Left forelimb (tissue), 1 donor: ENCODE measurements at places on chromosomes 16 and 17.

- DNase-seq, result no peak
Measured at GRCh38 chr16:66856801-66857200, 12.6 kb downstream of the CA7 start.

GRCh38 chr16:50814541-50814940 lies 72.7 kb downstream of the CYLD start:
- DNase-seq, result no peak

- no peak for DNase-seq
Measured at GRCh38 chr17:74282587-74283370, 8.7 kb downstream of the DNAI2 start.

GRCh38 chr17:35132816-35133550 lies 9.1 kb downstream of the NLE1 start:
- no peak for DNase-seq

GRCh38 chr17:72515291-72516065 lies 394.7 kb downstream of the SOX9 start:
- no peak for DNase-seq

- DNase-seq, result no peak
Measured at GRCh38 chr17:78335209-78335608, 24.7 kb downstream of the SOCS3 start.

DNA sequence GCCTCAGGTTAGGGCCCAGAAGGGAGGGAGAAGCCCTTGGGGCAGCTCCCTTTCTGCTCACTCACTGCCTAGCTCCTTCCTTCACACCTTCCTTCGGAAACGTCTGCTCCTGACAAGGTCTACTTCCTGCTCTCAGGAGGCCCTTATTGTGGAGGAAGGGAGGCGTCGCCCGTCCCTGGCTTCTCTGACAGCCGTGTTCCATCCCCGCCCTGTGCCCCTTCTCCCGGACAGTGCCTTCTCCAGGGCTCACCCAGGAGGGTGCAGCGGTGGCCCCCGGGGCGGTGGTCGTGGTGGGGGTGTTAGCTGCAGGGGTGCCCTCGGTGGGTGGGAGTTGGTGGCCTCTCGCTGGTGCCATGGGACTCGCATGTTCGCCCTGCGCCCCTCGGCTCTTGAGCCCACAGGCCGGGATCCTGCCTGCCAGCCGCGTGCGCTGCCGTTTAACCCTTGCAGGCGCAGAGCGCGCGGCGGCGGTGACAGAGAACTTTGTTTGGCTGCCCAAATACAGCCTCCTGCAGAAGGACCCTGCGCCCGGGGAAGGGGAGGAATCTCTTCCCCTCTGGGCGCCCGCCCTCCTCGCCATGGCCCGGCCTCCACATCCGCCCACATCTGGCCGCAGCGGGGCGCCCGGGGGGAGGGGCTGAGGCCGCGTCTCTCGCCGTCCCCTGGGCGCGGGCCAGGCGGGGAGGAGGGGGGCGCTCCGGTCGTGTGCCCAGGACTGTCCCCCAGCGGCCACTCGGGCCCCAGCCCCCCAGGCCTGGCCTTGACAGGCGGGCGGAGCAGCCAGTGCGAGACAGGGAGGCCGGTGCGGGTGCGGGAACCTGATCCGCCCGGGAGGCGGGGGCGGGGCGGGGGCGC lies 231.9 kb downstream of the SEC14L1 start:
- DNase-seq, result peak; percentile 95

- no peak for DNase-seq
Measured at GRCh38 chr17:28029044-28029443, 13.4 kb upstream of the NLK start.

- no peak for DNase-seq
Measured at GRCh38 chr17:80513892-80514291, 30.7 kb upstream of the RPTOR start.

- no peak for DNase-seq
Measured at GRCh38 chr17:36059406-36059805, 4.7 kb upstream of the CCL18 start.

DNA sequence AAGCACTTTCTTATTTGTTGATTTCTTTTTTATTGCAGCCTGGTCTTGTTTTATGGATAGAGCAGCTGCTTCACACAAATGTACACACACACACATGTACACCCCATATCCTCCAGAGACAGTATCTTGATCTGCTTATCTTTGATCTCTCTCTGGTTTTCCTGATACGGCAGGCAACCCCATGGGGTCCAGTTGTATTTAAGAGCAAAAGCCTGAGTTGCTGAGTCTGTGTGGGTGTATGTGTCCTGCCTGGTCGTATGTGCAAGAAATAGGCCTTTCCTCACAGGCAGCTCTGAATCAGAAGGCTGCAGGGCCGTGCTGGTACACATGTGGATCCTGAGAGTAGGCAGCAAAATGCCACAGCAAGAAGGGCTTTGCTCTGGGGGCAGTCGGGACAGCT lies 14.6 kb upstream of the LGALS9 start:
- no peak for DNase-seq

DNA sequence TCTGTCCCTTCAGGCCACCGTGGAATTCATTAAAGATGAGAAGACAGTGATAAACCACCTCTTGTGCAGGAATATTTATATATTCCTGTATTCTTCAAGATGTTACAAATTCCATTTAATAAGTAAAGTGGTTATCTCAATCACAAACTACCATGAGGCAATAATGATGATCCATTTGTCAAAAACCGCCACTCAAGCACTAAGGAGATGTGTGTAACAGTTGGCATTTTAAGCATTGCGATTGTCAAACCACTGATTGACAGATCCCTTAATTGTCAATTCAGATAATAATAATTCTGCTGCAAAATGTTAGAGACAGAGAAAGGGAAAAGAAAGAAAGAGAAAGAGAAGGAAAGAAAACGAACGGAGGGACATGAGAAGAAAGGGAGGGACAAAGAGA lies 476.1 kb upstream of the RBFOX1 start:
- DNase-seq, result no peak

DNA sequence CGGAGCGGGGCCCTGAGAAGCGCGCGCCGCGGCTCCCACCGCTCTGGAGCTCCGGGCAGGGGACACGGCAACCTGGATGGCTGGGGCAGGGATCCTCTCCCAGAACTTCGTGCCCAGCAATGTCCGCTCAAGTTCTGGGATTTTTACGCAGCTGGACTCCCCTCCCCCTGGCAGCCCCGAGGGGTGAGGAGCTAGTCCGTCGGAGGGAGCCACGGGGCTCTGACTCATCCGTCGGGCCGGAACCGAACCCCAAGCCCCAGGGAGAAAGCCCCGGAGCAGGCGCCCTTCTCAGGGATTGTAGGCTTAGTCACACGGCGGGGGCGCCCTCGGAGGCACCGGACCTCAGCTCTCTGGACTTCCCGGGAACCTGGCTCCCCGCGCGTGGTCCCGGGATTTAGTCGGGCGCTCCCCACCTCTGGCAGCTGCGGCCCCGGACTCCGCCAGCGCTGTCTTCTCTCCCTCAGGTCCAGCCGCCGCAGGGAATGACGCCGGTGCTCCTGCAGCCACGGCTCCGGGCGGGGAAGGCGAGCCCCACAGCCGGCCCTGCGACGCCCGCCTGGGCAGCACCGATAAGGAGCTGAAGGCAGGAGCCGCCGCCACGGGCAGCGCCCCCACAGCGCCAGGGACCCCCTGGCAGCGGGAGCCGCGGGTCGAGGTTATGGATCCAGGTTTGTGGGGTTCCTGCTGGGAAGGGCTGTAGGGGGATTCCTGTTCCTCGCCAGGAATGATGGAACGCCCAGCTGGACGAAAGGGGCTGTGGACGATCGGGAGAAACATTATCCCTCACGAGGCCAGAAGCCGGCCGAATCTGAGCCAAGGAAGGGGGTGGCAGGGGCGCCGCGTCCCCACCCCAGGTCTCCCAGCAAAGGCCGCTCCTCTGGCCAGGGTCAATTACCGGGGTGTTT lies 830 bp downstream of the SPHK1 start:
- DNase-seq, result no peak

DNA sequence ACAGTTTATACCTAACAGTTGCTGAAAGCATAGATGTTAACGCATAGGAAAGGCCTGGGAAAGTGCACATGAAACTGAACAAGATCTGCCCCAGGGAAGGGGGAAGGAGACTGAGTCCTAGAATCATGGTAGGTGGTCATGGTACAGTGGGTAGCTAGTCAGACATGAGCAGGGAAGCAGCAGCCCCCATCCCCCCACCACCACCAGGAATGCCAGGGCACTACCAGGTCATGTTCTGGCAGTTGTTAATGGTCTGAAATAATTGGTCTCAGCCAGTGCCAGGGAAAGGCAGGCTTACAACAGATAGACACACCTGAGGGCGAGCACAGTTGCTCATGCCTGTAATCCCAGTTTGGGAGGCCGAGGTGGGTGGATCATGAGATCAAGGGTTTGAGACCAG lies 185.2 kb downstream of the CPPED1 start:
- no peak for DNase-seq

DNA sequence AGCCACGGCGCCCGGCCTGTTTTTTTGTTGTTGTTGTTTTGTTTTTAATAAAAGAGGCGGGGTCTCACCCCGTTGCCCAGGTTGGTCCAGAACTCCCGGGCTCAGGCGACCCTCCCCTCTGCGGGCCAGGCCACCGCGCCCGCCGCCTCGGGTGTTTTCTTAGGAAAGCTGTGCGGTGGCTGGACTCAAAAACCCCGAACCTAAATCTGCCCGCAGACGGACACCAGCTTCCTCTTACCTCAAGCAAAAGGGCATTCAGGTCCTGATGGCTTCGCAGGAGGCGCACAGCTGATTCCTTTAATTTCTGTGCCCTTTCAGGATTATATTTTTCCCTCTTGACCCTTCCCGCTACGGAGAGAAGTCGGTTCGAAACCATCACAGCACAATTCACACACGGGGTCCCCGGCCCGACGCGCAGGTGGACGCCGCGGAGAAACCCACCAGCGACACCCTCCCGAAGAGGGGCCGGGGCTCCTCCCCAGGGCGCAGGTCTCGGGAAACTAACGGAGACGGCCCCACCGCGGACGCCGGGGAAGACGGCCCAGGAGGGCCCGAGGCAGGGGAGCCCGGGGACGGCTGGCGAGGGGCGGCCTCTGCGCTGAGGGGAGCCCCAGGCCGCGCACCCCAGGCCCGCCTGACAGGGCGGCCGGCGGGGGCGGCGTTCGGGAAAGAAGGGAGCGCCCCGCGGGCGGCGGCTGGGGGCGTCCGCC lies 653 bp downstream of the FANCA start:
- no peak for DNase-seq

DNA sequence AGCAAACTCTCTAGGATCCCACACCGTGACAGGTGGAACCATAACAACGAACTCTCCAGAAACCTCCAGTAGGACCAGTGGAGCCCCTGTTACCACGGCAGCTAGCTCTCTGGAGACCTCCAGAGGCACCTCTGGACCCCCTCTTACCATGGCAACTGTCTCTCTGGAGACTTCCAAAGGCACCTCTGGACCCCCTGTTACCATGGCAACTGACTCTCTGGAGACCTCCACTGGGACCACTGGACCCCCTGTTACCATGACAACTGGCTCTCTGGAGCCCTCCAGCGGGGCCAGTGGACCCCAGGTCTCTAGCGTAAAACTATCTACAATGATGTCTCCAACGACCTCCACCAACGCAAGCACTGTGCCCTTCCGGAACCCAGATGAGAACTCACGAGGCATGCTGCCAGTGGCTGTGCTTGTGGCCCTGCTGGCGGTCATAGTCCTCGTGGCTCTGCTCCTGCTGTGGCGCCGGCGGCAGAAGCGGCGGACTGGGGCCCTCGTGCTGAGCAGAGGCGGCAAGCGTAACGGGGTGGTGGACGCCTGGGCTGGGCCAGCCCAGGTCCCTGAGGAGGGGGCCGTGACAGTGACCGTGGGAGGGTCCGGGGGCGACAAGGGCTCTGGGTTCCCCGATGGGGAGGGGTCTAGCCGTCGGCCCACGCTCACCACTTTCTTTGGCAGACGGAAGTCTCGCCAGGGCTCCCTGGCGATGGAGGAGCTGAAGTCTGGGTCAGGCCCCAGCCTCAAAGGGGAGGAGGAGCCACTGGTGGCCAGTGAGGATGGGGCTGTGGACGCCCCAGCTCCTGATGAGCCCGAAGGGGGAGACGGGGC lies 1.3 kb downstream of the SPN start:
- no peak for DNase-seq

GRCh38 chr17:35725802-35726126 lies 5.7 kb upstream of the RASL10B start:
- no peak for DNase-seq

GRCh38 chr16:84425696-84426095 lies 57.4 kb downstream of the ATP2C2 start:
- DNase-seq, result no peak

GRCh38 chr17:64572682-64573154 lies 65.9 kb downstream of the CEP95 start:
- DNase-seq, result no peak

DNA sequence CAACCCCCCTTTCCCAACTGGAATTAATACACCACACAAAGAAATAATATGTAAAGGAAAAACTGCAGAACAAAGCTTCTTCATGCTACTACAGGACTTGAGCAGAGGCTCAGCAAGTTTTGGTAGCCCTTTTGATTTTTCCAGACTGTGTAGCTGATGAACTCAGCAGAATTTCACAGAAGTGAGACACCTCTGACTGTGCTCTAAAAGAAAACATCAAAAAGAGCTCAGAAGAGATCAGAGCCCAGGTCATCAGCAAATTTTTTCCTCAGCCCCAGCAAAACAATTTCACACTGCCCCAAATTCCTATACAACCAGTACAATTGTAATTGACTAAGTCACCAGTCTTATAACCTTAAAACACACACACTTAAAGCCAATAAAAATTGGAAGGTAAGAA lies 38.0 kb downstream of the TTC19 start:
- DNase-seq, result no peak

DNA sequence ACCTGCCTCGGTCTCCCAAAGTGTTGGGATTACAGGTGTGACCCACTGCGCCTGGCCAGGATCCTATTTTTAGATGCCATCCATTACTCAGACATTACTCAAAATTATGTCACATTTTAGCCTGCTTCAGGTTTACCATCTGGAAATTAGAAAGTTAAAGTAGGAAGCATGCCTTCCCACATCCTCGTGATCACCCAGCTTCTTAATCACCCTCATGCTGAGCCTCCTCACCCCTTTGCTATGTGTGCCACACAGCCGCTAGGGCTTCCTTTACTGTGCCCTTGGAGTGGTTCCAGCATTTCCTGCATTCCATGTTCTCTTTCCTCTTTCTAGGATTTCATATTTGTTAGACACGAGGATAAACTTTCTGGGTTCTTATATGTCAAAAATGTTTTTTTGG lies 9.3 kb downstream of the ADORA2B start:
- DNase-seq, result no peak

DNA sequence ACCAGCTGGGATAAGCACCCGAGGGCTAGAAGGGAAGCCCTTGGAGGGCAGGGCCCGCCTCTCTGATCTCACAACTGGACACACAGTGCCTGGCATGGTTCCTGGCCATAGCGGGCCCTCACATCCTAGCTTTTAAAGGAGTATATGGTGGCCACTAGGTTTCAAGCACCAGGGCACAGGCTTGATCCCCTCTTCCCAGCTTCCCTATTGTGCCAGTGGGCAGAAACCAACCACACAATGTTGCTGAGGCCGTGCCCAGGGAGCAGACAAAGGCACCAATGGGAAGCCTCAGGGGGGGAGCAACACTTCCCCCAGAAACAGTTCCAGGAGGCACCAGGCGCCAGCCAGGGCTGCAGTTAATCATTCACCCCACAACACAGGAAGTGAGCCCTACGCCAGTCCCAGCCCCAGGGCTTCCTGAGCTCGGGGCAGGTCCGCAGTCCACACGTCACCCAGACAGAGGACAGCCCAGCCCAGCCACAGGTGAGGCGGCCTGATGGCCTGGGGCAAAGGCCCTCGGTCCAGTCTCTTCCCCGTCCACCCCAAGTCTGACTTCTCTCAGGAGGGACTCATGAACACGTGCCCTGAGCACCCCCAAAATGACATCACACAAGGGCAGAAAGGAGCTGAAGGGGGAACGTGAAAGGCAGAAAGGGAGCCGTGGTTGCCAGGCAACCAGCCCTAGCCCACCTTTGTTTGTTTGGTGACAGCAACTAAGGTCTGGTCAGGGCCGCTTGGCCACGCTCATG lies 12.8 kb downstream of the SMIM5 start:
- peak; percentile 50 for DNase-seq
